ENCODE measurements at places on chromosomes 16 and 17.

DNA sequence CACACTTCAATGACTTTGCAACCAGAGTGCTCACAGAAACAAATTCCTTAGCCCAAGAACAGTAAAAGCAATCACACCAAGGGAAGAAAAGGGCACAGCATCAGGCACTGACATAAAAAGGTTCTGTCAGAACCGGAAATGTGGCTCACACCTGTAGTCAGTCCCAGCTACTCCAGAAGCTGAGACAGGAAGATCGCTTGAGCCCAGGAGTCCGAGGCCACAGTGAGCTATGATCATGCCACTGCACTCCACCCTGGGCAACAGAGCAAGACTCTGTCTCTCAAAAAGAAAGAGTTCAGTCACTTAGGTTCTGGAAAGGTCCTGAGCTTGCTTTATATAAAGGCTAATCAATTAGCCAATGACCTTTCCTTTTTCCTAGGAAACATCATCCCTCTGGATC, 22.7 kb downstream of the YWHAE start:
- DNase-seq = no peak

DNA sequence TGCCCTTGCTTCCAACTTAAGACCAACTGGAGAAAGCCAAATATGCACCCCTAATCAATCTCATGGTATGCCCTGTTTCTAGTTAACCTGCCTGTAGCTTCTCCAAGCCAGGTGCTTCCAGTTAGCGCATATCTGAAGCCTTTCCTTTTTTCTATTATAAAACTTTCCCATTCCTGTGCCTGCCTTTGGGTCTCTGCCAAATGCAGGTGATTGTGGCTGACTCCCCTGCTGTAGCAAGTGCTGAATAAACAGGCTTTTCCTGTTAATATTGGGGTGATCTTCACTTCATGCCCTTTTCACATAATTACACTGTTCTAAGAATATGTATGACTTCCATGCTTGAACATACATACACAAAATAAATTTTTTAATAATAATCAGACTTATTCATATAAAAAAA, 207.4 kb downstream of the TANC2 start:
- DNase-seq = no peak

DNA sequence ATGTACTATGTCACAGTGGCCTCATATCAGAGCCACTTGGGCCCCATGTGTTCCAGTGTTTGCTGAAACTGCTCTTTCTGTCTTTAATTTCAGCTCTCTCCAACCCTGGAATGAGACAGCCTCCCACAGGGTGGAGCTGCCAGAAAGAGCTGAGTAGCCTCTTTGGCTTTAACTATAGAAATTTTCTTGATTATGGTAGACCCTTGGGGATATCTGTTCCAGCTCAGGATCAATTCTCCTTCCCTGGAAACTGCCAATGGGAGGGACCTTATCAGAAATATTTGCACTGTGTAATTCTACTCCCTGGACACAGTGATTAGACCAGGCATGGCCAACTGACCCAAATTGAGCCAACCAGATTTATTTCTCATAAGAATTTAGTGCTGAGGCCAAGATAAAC, 39.0 kb upstream of the KDM8 start:
- no peak for DNase-seq

- no peak for DNase-seq
Measured at GRCh38 chr17:81483862-81484194, 28.8 kb downstream of the ACTG1 start.

GRCh38 chr17:10737168-10737622, 7.4 kb upstream of the TMEM220 start:
- peak; percentile 65 for DNase-seq

GRCh38 chr17:65627891-65628643, 66.6 kb upstream of the AXIN2 start:
- DNase-seq = no peak

DNA sequence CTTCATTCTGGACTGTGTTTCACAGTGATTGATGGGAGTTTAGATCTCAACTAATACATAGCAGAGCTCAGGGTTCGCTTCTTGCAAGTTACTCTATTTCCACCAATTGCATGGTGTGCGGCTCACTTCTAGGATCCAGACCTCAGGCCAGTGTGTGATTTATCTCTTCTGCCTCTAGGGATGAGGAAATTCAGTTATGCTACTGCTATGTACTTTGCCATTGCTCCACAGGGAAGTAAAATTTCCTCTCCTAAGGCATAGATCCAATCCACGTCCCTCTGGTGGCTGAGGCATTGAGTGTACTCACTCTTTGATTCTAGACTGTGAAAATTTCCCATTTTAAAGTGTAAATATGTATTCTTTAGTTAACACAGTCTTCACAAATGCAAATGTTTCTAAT, 214.1 kb downstream of the HS3ST3B1 start:
- no peak for DNase-seq

DNA sequence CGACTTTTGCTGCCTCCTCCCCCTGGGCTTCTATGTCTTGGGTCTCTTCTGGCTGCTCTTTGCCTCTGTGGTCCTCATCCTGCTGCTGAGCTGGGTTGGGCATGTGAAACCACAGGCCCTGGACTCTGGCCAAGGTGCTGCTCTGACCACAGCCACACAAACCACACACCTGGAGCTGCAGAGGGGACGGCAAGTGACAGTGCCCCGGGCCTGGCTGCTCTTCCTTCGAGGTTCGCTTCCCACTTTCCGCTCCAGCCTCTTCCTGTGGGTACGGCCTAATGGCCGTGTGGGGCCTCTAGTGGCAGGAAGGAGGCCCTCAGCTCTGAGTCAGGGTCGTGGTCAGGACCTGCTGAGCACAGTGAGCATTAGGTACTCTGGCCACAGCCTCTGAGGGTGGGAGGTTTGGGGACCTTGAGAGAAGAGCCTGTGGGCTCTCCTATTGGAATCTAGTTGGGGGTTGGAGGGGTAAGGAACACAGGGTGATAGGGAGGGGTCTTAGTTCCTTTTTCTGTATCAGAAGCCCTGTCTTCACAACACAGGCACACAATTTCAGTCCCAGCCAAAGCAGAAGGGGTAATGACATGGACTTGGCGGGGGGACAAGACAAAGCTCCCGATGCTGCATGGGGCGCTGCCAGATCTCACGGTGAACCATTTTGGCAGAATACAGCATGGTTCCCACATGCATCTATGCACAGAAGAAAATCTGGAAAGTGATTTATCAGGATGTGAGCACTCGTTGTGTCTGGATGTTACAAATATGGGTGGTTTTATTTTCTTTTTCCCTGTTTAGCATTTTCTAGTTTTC, 2.3 kb downstream of the GP1BA start:
- no peak for DNase-seq

GRCh38 chr17:7912927-7913524, 3.1 kb downstream of the RNF227 start:
- no peak for DNase-seq

- DNase-seq = no peak
Measured at GRCh38 chr17:67503739-67504138, 126.7 kb downstream of the PITPNC1 start.

DNA sequence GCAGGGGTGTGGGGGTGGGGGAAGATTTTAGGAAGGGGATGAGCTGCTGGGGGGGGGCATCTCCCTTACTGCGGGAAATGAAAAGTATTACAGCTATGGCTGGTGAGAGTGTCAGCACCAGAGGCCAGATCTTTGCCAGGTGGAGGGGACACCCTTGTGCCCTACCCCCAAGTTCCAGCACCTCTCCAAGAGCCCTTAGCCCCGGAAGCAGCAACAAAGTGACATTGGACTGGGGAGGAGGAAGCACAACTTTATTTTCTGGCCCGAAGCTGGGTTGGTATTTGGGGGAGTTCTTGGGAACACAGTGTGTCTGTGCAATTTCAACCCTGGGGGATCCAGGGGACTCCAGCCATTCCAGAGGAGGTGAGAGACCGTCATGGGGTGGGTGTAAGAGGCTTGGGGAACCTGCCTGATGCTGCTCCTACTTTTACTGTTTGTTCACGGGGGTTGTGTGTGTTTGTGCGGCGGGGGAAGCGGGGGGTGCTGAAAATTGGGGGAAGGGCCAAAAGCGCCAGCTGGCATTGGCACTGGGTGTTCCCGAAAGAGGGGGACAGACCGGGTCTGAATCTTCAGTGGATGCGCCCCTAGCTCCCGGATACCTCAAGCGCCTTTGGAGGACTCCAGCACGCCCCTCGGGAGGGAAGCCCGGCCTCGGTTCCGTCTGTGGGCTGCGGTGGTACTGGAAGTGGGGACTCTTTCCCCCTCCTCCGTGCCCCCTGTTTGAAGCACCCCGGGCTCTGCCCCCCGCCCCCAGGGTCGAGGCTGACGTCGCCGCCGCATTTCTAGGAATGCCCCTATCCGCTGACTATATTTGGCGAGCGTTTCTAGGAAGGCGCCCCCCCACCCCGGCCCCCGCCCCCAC, 230.3 kb downstream of the MRTFB start:
- DNase-seq = no peak
